ENCODE measurements at places on chromosomes 12 and 14.

GRCh38 chr14:53055003-53055402 lies 98.1 kb downstream of the DDHD1 start:
- DNase-seq: peak; percentile 80

DNA sequence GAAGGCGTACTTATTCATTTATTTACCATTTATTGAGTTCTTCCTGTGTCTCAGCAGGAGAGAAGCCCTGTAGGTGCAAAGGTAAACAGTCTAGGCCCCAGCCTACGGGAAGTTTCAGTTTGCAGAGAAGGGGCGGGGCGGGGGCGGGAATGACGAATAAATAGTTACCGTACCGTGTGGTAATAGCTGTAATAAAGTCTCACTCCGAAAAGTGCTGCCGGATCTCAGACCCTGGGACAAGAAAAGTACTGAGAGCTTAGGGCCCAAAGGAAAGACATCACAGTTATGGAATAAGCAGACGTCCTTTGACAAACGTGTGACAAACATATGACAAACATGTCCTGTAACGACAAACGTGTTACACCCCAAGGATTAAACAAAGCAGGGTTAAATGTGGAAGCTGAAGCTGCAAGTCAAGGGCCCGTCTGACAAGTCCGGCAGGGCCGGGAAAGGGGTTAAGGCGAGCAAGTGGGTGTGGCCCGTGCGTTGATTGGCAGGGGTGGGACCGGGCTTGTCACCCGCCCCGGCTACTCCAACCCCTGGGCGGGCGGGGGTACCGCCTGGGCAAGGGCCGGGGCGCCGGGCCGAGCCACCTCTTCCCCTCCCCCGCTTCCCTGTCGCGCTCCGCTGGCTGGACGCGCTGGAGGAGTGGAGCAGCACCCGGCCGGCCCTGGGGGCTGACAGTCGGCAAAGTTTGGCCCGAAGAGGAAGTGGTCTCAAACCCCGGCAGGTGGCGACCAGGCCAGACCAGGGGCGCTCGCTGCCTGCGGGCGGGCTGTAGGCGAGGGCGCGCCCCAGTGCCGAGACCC lies at the start of gene LRP10:
LRP10 (plus strand) TSS at position 517 of the 809 bp plus-strand sequence. CDS start 564 bp downstream, outside the sequence.
- DNase-seq: peak; percentile 24

GRCh38 chr12:131040491-131040890 lies 86.8 kb downstream of the ADGRD1 start:
- DNase-seq: no peak

- no peak for DNase-seq
Observed at GRCh38 chr14:59117754-59118528, 70.5 kb upstream of the DAAM1 start.

- no peak for DNase-seq
Observed at GRCh38 chr14:100305324-100306100, 732 bp downstream of the SLC25A29 start.

DNA sequence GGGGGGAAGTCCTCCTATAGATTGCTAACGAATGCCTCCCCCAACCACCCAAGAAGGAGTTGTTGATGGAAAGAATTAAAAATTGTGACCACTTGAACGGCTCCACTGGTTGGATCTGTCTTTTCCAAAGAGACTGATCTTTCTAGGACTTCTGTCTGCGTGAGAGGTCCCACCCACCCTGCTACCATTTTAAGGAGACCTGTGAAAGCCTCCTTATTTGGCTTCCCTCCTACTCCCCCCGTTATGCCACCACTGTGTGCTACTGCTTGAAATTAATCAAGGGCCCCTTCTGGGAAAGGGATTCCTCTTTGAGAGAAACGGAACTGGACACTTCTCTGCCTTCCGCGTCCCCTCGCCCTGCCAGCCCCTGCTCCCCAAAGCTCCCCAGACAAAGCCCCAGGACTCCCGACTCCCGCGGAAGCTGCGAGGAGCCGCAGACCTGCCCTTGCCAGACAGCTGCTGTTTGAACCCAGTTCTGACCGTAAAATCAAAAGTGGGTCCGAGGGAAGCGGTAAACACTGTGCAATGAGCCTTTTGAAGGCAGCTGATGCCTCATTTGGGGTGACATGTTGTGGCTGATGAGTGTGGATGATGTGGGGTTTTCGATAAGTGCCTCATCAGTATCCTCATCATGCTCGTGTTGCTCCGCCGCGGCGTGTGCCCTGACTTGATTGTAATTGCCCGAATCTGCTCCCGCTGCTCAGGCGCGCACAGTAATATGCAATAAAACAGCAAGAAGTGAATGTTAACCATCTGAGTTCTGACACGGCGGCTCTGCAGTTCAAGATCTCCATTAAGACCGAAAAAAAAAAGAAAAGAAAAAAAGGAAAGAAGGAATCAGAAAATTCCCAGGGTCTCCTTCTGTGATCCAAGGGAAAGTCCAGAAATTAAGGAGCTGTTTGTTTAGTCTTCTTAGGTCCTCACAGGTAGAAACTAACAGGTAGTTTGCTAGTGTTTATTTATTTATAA lies 48.2 kb downstream of the MBIP start:
- DNase-seq: no peak

GRCh38 chr12:65022421-65022820 lies 98.7 kb downstream of the WIF1 start:
- DNase-seq: no peak

DNA sequence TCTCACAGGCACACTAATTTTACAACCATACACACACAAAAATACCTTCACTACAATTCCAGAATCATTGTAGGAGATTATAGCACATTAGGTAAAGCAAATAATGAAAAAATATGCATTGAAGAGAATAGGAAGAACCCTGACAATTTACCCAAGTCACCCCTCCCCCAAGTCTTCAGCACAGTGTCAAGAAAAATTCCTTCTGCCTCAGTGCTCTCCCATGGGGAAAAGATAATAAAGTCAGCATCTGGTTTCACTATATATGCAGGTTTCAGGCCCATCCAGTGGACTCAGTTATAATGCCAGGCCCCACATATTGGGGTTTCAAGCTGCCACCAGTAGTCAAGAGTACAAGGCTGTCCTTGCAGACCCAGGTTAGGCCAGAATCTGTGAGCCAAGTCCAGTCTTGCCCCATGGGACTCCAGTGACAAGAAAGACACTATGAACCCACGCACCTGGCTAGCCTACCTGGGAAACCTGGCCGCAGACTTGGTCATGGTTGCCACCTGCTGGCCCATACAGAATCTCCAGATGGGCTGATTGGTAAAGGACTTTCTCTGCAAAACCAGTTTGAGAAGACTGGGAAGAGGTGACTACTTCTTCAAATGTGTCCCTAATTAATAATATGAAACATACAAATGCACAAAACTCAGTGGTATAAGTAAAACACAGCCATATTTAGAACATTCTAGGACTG lies 398.6 kb upstream of the FLRT2 start:
- no peak for DNase-seq

DNA sequence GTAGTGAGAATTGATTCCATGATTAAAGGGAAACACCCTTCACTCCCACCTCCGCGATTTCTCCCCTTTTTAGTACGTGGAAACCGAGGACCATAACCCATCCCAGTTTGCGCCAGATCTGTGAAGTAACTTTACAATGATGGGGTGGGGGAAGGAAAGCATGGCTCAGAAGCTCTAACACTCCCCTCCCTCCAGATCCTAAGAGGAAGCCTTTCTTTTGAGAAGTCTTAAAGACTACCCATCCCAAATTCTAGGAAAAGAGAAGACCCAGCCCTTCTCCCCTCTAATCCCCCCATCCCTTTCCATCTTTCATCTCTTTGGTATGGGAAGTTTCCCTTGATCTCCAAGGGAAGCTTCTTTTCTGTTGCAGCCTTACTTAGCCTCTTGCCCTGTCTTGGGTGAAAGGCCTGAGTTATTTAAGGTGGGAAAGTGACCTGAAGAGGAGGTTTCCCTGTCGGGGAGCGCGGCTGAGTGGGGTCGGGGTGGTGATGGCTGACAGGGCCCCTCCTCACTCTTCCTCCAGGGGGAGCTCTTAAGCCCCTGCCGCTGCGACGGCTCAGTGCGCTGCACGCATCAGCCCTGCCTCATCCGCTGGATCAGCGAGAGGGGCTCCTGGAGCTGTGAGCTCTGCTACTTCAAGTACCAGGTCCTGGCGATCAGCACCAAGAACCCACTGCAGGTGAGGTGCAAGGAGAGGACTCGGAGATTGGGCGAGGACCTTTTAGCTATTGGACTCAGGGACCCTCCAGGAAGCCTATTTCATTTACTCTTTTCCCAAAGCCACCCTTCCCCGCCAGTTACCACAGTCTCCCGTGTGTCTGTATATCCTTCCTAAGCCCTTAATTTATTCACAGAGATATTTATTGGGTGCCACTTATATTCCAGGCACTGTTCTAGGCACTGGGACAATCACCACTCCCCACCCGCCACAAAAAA lies 1.8 kb downstream of the MARCHF9 start:
- no peak for DNase-seq

GRCh38 chr12:31231611-31232360 lies 94.2 kb downstream of the SINHCAF start:
- DNase-seq: no peak
